ENCODE measurements at places on chromosomes 5 and 9.

DNA sequence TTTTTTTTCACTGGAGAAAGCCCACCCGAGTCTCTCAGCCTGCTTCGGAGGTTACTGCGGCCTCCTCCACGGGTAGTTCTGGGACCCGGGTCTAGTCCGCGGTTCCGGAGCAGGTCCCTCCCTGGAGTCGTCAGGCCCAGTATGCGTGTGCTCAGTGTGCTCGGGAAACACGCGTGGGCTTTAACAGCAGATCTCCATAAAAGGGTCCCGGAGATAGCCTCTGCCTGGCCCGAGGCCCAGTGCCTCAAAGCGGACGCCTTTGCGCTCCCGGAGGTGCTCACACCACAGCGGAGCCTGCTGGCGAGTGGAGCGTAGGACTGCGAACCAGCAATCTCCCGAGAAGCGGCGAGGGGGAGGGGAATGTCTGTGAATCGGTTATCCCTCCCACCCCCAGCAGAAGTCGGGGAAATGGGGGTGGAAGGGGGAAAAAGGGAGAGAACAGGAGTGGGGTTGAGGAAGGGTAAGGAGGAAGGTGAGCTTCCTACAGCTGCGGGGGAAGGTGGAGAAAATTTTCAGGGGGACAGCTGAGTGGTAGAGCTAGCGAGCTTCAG, 28.7 kb downstream of the CDKN2A start:
- DNase-seq, result peak; percentile 54

DNA sequence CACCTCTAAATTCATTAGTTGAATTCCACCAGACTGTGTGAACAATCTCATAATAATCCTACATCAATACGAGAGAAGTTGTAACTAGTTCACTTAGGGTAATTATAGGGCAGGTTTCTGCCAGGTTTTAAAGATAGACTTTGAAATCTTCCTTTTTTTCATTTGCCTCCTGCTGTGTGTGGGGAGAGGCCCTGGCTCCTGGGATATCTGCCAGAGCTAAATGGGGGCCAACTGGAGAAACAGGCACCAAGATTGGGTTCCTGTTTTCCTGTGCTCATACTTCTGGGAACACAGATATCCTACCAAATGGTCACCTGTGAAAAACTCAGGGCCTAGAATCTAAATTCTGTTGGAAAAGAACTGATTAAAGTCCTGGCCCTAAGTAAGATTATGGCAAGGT, 42.3 kb downstream of the SH3RF2 start:
- no peak for DNase-seq

DNA sequence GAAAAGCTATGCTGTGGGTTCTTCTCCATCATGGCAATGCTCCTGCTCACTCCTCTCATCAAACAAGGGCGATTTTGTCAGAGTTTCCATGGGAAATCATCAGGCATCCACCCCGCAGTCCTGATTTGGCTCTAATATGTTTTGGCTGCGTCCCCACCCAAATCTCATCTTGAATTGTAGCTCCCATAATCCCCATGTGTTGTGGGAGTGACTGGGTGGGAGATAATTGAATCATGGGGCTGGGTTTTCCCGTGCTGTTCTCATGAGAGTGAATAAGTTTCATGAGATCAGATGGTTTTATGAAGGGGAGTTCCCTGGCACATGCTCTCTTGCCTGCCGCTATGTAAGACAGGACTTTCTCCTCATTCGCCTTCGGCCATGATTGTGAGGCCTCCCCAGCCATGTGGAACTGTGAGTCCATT, 163.8 kb downstream of the GADD45G start:
- DNase-seq, result no peak

DNA sequence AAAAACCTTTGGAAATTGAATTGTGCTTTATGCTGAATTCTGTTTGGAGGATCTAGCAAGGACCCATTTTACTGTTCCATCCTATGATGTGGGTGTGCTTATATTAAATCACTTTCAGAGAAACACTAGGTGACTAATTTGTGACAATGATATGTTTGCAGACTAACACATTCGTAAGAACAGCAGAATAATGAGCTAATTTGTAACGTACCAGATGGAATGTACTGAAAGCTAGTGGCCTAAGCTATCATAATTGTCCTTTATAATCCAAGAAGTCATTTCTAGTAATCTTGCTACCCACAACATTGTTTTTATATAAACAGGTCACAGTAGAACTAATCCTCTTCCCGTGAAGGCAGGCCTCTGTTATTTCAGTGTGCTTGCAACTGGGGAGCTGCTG, 292.5 kb downstream of the PDE4D start:
- DNase-seq, result no peak

DNA sequence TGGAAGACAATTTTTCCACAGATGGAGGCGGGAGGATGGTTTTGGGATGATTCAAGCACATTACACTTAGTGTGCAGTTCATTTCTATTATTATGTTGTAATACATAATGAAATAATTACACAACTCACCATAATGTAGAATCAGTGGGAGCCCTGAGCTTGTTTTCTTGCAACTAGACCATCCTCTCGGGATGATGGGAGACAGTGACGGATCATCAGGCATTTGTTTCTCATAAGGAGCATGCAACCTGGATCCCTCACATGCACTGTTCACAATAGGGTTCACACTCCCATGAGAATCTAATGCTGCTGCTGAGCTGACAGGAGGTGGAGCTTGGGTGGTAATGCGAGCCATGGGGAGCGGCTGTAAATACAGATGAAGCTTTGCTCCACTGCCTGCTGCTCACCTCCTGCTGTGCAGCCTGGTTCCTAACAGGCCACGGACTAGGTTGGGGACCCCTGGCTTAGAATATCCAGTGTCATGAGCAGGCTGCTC, 1.6 kb downstream of the STKLD1 start:
- DNase-seq, result no peak

DNA sequence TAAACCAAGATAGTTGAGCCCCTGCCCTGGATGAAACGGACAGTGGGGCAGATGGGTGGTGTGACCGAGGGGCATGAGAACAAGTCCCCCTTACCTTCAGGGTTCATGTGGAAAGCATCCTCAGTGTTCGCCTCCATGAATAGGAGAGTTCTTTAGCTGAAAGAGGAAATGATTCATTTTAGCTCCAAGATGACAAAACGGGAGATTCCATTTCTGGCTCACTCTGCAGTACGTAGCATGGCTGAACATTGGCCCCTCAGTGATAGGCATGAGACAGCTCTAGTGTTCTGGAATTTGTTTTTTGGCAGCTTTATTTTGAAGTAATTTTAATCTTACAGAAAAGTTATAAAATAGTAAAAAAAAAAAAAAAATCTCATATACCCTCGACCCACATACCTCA, 70.2 kb upstream of the AGXT2 start:
- no peak for DNase-seq

DNA sequence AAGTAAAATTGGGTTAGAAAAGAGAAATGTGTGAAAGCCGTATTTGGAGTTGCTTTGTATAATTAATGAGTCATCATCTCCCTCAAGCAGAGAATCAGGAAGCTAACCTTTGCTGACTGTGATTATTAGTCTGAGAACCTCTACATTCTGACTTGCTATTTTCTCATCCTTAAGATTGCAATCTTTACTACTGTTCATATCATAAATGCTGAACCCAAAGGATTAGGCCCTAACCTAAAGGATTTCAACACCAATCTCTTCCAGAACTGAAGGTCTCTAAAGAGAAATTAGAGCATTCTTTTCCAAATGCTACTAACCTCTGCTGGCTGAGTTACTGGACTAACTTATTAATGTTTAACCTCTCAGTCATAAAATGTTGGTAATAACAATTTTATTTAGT, 538.1 kb upstream of the MEF2C start:
- no peak for DNase-seq

DNA sequence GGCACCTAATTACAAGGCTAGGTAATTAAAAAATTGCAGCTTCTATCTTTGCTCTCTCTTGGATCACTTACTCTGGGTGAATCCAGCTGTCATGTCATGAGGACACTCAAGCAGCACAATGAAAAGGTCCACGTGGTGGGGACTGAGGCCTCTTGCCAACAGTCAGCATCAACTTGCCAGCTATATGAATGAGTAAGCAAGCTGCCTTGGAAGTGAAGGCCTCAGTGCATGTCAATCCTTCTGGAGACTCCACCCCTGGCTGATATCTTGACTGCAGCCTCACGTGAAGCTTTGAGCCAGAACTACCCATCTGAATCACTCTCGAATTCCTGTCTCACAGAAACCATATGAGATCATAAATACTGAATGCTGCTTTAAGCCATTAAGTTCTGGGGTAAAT, 140.5 kb downstream of the SNX18 start:
- DNase-seq, result no peak

DNA sequence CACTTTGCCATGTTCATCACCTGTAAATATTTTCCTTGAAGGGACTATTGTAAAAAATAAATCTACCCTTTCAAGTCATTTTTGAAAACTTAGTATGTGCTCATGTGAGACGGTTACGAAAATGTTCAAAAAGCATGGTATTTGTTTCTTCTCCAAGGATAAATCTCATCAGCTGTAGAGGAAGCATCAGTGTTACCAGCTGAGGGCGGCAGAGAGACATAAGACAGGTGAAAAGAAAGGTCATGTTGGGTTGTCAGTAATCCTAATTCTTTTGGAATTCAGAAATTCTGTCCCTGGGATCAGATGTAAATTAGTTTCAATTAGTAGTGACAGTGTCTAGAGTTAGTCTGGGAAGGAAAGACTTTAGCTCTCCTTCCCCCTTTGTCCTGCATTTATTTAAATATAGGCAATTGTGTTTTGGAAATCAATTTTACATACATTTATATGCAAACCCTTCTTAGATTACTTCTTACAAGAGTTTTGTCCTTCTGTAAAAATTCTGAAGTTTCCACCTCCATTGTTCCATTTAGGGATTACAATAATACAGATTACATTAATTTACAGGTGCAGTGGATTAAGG, 791.9 kb upstream of the CDH6 start:
- DNase-seq, result no peak

DNA sequence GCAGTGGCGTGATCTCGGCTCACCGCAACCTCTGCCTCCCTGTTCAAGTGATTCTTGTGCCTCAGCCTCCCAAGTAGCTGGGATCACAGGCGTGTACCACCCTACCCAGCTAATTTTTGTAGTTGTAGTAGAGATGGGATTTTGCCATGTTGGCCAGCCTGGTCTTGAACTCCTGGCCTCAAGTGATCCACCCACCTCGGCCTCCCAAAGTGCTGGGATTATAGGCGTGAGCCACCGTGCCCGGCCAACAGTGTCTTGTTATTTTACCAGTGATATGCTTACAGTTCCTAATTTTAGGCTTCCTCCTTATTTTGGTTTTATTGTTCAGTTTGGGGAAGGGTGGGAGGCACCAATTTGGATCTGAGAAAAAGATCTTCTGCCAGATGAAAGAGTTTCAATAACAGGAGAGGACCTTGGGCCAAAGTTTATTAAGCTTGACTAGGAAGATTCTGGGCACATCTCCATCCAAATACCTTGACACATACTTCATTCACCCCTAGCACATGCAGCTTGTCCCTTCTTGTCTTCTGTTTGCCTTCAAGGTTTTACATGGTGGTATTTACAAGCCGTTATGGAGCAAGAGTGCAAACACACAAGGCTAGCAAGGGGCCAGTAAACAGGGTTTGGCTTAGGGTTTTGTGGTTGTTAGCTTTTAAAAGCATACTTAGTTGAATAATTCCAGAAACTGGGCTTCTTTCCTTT, 168.1 kb upstream of the DMRT1 start:
- DNase-seq, result no peak

DNA sequence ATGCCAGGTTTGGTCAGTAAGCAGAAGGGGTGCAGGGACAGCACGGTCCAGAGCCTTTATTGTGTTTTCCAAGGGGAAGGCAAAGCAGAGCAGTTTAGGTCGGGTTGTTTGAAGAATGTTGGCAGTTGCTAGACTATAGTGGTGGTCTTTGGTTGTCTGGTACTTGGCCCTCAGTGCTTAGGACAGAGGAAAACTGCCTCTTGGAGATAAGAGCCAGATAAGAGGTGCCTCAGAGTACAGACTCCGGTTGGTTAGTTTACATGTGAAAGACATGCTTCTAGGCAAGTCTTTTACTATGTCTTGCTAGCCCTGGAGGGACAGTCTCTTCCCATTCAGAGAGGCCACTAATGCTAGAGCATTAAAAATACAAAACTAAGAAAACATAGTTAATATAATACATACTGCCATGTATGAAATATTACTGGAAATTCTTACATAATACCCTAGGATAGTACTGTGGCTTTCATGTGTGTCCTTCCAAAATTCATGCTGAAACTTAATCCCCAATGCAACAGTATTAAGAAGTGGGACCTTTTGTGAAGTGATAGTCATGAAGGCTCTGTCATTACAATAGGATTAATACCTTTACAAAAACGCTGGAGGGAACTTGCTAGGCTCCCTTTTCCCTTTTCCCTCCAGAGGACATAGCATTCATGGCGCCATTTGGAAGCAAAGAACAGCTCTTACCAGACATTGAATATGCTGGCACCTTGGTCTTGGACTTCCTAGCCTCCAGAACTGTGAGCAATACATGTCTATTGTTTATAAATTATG, 280.4 kb downstream of the TMEM167A start:
- DNase-seq, result no peak

DNA sequence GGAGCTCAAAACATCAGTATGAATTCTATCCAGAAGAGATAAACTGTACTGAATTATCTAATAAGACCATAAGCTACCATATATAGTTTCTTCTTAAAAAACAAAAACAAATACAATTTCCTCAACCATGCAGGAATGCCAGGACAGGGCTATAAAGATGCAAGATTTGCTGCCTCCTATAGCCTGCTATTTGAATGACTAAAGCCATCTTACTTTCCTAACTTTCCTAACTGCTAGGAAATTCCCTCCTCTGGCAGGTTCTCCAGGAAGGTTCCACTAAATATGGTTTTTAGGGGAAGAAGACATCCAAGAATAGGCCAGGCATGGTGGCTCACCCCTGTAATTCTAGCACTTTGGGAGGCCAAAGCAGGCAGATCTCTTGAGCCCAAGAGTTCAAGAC, 15.1 kb downstream of the KIF27 start:
- DNase-seq, result no peak

DNA sequence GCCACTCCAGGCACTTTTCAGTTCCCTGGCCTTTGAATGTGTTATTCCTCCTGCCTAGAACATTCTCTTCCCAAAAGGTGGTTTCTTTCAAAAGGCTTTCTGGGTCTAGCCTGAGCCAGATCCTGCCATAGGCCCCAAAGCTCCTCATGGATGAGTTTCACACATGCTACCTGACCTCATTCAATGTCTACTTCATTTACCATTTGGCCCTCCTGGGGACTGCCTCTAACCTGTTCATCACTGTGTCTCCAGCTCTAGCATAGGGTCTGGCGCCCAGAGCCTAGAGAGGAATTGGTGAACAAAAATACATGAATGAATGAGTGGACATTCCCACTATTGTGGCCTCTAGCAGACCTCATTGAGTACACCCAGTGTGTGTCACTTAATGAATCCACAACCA, 5.4 kb upstream of the P4HA2 start:
- DNase-seq, result no peak

All from activated naive CD4-positive, alpha-beta T cell treated with anti-CD3 and anti-CD28 coated beads, Interleukin-2, amount 50 U/mL, for 72 hours (primary cell).